ENCODE measurements at places on chromosomes 2 and 18. TPM values are rescaled to one million over a fixed set of nuclear protein-coding genes. Genes with fewer than 3 reads are reported as not detected.

DNA sequence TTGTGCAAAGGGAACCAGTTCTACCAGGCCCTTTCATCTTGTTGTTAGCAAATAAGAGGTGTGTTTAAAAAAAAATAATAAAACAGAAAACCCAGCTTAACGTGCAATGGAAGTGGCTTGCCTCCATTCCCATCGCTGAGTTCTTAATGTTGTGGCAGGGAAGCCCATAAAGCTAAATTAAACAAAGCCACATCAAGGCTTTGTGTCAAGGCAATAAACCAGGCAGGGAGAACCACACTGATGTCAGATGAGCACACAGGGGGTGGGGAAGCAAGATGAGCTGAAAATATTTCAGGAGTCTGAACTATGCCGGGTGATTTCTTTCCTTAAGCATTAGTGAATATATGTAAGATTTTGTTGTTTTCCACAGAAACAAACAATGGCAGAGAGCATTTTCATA lies 73.5 kb downstream of the PHLPP1 start:
- H3K4me1 ChIP-seq, result peaks cover 36% of the 10 kb centered on the region
- H3K4me3 ChIP-seq, result no peak overlapping the region
- H3K27me3 ChIP-seq, result no peaks in the 10 kb centered on the region
- peak; percentile 24 for DNase-seq

GALR1 gene
- total RNA-seq, result under 0.01 TPM

CXCR1 gene
- total RNA-seq, result not detected

ALPP gene
- not detected for total RNA-seq

DNA sequence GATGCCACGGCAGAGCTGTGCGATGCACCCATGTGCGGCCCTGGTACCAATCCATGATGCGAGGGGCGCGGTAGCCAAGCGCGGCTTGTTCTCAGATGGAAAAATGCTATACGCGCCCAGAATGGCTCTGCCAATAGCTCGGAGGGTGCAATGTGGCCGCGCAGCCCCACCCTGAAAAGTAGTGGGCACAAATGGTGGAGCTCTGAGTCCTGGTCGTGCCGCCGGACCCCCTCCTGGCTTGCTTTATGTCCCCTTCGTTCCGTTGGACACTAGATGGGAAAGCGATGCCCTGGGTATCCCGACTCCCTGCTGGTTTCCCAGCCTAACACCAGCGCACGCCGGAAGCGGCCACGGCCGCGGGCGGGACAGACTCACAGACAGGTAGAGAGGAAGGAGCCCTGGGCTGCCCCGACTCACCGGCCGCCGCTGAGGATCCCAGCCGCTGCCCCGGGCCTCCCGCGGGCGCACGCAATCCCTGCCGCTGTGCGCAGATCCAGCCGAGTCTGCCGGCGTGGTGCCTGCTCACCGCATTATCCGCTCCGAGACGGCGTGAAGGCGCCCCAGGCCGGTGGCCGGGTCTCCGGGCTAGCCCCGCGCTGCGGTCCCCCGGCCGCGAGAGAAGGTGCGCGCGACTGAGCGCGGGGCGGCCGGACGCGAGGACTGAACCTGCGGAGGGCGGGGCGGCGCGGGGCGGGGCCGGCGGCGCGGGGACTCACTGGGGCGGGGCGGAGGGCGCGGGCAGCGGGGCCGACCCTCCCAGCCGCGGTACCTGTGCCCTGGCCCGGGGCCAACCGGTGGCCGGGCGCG lies at the start of gene CDC42EP3:
Gene CDC42EP3 (minus strand): TSS at position 634 of the 807 bp plus-strand sequence. CDS start 25,055 bp downstream, outside the sequence.
- H3K36me3 ChIP-seq, result no peaks in the 10 kb centered on the region
- H3K27ac ChIP-seq, result peak within 1 kb of the TSS; percentile 96
- peak within 1 kb of the TSS; percentile 68 for H3K4me3 ChIP-seq
- DNase-seq, result peak; percentile 81
- no peaks in the 10 kb centered on the region for H3K27me3 ChIP-seq

DNA sequence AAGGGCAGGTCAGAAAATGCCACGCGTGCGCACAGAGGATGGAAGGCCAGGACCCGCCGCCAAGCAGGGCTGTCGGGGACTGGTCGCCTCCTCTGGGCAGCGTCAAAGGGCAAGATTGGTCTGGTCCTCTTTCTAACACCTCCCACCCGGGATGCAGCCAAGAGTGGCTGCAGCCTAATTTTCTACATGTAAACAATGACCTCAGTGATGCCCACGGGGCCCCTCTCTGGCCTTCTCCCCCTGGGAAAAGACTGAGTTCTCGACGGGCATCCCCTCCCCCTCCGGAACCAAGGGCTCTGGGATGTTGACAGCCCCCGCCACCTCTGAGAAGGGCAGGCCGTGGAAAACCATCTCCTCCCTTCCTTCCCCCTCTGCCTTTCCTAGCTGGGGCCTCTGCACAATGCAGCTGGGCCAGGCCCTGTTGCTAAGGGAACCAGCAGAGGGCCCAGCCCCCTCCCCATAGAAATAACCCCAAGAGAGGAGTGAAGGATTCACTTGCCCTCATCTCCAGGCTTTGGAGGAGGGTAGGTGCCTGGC lies 80.0 kb upstream of the ZNF532 start:
- H3K27me3 ChIP-seq, result no peaks in the 10 kb centered on the region
- H3K36me3 ChIP-seq, result no peaks in the 10 kb centered on the region
- H3K4me3 ChIP-seq, result no peak overlapping the region
- H3K4me1 ChIP-seq, result peaks cover 6% of the 10 kb centered on the region
- DNase-seq, result no peak

GRCh38 chr2:58514252-58514651 lies 273.1 kb upstream of the FANCL start:
- no peak overlapping the region for H3K4me3 ChIP-seq
- no peak overlapping the region for H3K27ac ChIP-seq
- no peaks in the 10 kb centered on the region for H3K36me3 ChIP-seq
- no peaks in the 10 kb centered on the region for H3K4me1 ChIP-seq
- no peaks in the 10 kb centered on the region for H3K27me3 ChIP-seq

DNA sequence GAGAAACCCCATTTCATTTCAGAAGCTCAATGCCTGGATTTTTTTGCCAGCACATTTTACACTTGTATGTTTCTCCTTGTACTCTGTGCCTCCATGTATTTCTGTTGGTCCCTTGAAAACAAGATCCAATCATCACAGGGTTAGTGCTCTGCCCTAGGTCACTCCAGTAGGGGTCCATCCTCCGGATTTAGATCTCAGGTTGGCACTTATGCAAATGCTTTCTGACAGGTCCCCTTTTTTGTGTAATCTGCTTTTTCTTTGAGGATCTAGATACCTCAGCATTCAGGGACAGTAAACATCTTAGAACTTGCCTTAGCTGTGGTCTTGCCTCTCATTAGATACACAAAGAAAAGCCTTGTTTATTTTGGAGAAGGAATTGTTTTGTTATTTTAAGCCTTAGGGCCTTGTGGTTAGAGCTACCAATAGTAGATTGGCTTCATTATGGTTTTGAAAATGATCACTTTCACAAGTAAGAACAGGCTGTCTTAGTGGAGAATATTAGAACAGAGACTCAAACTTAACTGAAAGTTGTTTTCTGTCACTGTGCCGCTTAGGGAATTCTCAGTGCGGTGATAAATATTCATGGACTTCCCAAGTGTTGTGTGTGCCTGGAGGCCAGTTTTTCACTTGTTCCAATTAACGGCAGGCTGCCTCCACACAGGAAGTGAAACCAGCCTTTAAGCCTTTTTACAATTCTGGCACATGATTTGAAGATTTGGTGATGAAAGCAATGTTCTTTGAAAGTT lies 7.8 kb downstream of the MERTK start:
- no peaks in the 10 kb centered on the region for H3K27me3 ChIP-seq
- no peak overlapping the region for H3K4me3 ChIP-seq
- H3K36me3 ChIP-seq, result no peaks in the 10 kb centered on the region

PGAP1 gene
- 21.4 TPM for total RNA-seq

- H3K4me3 ChIP-seq, result no peak overlapping the region
- peaks cover 4% of the 10 kb centered on the region for H3K4me1 ChIP-seq
- no peaks in the 10 kb centered on the region for H3K27me3 ChIP-seq
- no peak overlapping the region for H3K27ac ChIP-seq
These were observed 3.2 kb downstream of the EHBP1 start for GRCh38 chr2:62708751-62709150.

TMEFF2 gene
- 0.27 TPM for total RNA-seq

CDK5R2 gene
- not detected for total RNA-seq

- no peak overlapping the region for H3K4me3 ChIP-seq
- H3K27ac ChIP-seq, result no peak overlapping the region
- H3K36me3 ChIP-seq, result peaks cover 13% of the 10 kb centered on the region
- H3K4me1 ChIP-seq, result peaks cover 22% of the 10 kb centered on the region
- no peak for DNase-seq
- no peaks in the 10 kb centered on the region for H3K27me3 ChIP-seq
These were observed 6.0 kb downstream of the ADNP2 start for GRCh38 chr18:80115035-80115434.

- no peak for DNase-seq
- no peak overlapping the region for H3K4me3 ChIP-seq
- no peaks in the 10 kb centered on the region for H3K4me1 ChIP-seq
- H3K27ac ChIP-seq, result no peak overlapping the region
These were observed 73.3 kb upstream of the FOSL2 start for GRCh38 chr2:28319118-28320008.

GRCh38 chr2:235951982-235952381 lies 216.2 kb downstream of the GBX2 start:
- H3K36me3 ChIP-seq, result no peaks in the 10 kb centered on the region
- H3K27me3 ChIP-seq, result no peaks in the 10 kb centered on the region
- no peak overlapping the region for H3K4me3 ChIP-seq
- no peaks in the 10 kb centered on the region for H3K4me1 ChIP-seq

CSRNP3 gene
- 0.37 TPM for total RNA-seq

ABCB11 gene
- 11.2 TPM for total RNA-seq

DNA sequence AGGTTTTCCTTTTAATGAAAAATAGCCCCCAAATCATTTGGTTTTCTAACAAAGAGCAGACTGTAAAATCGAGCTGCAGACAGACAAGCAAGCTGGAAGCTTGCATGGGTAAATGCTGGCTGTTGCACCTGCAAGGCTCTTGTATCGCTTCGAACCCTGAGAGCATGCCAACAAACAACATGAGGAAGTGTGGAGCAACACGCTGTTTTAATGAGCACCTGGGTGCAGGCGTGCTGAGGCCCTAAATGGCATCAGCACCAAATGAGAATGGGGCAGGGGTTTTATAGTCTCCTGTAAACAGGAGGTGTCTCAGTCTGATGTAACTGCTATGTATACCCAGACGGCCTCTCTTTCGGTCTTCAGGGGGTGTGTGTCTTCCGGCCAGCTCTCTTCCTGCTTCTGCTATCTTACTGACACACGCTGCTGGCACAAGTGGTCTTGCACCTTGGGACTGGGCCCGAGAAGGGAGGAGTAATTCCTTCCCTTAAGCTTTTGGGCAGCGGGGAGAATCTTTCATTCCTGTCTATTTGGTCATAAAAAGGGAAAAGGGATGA lies 31.9 kb upstream of the CDH2 start:
- H3K27me3 ChIP-seq, result no peaks in the 10 kb centered on the region
- no peaks in the 10 kb centered on the region for H3K4me1 ChIP-seq
- no peak overlapping the region for H3K4me3 ChIP-seq
- H3K36me3 ChIP-seq, result no peaks in the 10 kb centered on the region
- no peak for DNase-seq
- H3K27ac ChIP-seq, result no peak overlapping the region

DNA sequence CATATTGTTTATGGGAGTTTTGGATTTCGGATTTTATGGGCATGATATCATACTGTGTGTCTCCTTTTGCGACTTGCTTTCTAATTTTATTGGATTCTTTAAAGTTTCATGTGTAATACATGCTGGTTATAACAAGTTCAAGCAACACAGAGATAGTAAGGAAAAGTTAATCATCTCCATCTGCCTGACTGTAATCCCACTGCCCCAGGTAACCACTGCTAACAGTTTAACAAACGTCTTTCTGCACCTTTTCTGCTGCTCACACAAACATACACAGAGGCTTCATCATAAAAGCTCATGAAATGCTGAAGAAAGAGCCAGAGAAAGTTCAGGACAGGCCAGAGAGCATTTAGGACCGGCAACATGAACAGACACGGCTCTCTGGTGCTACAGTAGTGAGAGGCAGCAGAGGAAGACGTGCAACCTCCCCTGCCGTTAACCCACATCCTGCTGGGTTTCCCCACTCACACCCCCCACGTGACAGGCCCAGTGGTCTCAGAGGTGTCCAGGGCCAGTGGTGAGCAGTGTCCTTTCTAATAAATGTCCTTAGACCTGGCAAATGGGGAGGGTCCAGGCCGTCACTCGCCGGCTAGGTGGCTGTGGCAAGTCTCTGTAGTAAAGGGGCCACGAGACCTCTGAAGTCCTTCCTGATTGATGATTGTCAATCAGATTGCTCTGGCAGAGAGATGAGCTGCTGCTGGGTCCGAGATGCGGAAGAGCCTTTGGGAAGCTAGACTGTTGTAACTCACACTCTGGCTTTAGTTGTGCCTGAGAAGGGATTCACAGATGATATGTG lies 43.0 kb upstream of the SLC1A4 start:
- no peaks in the 10 kb centered on the region for H3K36me3 ChIP-seq
- H3K4me3 ChIP-seq, result no peak overlapping the region
- H3K27me3 ChIP-seq, result no peaks in the 10 kb centered on the region
- H3K4me1 ChIP-seq, result peaks cover 3% of the 10 kb centered on the region
- DNase-seq, result peak; percentile 74

DNA sequence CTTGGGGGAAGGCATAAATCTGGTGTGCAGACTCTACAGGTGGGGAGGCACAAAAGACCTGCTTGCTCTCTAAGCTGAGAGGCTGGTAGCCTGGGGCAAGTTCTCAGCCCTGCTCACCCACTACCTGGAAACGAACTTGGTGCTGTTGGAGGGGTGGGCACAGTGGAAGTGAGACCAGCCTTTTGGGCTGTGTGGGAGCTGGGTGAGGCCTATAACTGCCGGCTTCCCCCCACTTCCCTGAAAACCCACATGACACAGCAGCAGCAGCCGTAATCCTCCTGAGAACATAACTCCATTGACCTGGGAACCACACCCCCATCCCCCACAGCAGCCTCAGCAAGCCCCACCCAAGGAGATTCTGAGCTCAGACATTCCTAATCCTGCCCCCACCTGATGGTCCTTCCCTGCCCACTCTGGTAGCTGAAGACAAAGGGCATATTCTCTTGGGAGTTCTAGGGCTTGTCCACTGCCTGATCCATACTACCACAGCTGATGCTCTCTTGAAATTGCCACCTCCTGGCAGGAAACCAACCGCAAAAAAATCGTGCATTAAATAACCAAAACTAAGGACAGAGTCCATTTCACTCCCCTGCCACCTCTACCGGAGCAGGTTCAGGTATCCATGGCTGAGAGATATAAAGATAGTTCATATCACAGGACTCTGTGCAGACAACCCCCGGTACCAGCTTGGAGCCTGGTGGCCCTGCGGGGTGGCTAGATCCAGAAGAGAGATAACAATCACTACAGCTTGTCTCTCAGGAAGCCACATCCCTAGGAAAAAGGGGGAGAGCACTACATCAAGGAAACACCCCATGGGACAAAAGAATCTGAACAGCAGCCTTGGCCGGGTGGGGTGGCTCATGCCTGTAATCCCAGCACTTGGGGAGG lies 178.1 kb downstream of the NDUFA10 start:
- H3K27ac ChIP-seq, result no peak overlapping the region
- H3K27me3 ChIP-seq, result no peaks in the 10 kb centered on the region
- H3K4me1 ChIP-seq, result no peaks in the 10 kb centered on the region
- no peak overlapping the region for H3K4me3 ChIP-seq
- no peaks in the 10 kb centered on the region for H3K36me3 ChIP-seq
